ENCODE measurements at places on chromosomes 6 and 20. TPM values are rescaled to one million over a fixed set of nuclear protein-coding genes. Genes with fewer than 3 reads are reported as not detected.

DNA sequence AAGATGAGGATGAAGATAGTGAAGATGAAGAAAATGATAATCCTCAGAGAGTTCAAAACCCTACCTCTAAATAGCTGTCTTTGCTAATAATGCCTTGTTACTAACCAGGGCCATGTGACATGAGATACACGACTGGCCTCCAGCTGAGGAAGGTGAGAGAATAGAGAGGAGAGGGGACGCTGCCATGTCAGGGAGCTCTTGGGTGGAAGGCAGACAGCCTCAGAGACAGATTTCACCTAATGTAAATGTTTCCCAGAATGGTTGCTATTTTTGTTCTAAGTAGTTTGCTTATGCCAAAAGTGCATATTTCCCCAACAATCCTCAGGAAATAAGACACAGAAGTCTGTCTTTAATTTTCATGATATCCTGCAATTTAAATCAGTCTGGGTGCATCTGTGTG is 138.4 kb downstream of the ELOVL4 start:
- no peak for DNase-seq

GRCh38 chr20:19095762-19096161 is 116.7 kb upstream of the SLC24A3 start:
- no peak for DNase-seq

GRCh38 chr6:10355115-10355702 is 59.7 kb downstream of the TFAP2A start:
- no peak for DNase-seq

- no peak for DNase-seq
Observed at GRCh38 chr6:8809662-8810061, 374.3 kb upstream of the SLC35B3 start.

GRCh38 chr20:56573986-56574385 is 40.9 kb downstream of the FAM209B start:
- DNase-seq, result peak; percentile 9

- DNase-seq, result no peak
Observed at GRCh38 chr6:97306544-97307320, 23.7 kb upstream of the MMS22L start.

DNA sequence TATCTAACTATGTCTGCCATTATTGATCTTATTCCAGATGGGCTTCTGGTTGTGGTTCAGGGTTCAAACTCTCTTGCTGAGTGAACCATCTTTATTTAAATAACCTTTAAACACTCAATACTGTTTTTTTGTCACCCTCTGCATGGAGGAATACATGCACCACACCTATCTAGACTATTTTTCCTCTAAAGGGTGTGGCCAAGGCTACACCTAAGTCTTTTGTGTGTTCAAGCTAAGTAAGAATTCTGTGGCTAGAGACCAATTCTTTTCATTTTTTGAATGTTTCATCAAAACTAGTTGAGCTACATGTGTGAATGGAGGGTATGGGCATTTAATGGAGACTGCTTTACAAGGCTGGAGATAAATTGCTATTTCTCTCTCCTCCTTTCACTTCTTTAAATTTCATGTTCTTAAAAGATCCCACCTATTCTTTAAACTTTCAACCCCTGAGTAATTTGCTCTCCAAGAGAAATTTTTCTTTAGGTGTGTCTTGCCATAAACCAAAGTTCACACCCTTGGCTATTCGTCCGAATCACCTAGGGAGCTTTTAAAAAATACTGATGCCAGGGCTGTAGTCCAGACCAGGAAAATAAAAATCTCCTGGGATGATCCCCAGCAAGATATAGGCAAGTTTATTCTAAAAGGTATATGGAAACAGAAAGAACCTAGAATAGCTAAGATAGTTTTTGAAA is 24.8 kb upstream of the MBOAT1 start:
- no peak for DNase-seq

DNA sequence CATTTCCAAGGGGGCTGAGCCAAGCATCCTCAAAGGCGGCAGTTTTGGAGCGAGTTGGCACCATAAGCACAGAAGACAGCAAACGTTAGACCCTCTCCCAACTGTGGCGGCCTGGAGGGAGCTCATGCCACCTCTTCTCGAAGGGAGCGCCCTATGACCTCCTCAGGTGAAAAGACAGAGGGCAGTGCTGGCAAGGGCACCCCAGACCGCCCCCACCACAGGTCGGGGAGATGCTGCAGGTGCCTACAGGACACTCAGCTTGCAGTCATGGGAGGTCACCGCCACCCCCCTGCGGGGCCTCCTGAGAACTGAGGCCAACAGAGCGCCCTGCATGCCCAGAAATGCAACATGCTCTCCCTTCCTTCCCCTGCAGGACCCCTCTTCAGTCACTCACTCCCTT is 45.1 kb upstream of the BHLHE23 start:
- DNase-seq, result peak; percentile 68

DNA sequence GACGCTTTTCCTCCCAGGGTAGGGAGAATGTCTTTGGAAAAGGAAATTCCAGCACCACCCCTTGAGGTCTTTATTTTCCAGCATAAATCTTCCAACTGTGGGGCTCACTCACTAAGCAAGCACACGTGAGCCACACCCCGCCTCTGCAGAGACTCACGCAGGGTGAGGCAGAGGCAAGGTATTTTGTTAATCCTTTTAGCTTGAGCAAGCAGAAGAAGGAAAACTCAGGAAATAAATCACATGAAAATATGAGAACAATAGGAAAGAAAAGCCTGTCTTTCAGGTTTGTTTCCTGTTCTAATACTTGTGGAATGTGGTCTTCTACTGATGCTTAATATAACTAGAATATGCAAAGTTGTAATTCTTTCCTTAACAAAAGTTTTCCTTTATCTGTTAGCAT is 4.1 kb upstream of the PHACTR2 start:
- no peak for DNase-seq

GRCh38 chr6:138540468-138540867 is 41.2 kb upstream of the NHSL1 start:
- DNase-seq, result no peak

DNA sequence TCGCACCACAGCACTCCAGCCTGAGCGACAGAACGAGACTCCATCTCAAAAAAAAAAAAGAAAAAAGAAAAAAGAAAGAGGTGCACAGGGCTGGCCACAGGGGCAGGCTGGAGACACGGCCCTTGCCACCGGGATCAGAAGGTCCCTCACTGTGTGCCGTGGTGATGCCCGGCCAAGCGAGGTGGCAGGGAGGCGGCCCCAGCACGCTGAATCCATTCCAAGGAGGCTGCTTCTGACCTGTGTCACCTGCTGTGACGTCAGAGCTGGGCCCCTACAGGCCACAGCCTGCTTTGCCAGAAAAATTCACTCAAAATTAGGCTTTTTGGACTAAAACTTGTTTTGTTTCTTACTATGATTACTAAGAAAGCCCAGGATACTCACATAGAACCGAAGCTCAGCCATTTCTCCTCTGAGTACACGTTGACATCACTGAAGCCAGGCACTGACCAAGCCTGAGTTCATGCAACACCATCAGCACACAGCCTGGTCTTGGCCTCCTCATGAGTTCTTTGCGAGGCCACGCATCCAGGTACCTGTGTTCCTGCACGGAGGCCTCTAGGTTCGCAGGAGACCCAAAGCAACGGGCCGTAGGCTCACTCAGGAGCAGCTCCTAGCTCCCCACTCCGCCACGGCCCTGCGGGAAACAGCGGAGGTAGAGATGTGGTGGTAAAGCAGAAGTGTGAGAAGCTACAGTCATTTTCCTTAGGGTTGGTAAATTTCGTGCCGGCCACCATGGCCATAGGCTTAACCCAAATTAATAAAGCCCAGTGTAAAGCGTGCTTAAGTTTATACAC is 67.8 kb downstream of the THBS2 start:
- DNase-seq, result no peak

GRCh38 chr6:18147616-18148015 is 7.3 kb downstream of the TPMT start:
- no peak for DNase-seq

GRCh38 chr6:144286503-144287393 is 1.6 kb downstream of the UTRN start:
- peak; percentile 77 for DNase-seq

The ENPP1 gene
- total RNA-seq, result 20.2 TPM

GRCh38 chr6:16933961-16934360 is 167.9 kb upstream of the STMND1 start:
- no peak for DNase-seq

- no peak for DNase-seq
Observed at GRCh38 chr20:49852522-49853080, 40.0 kb downstream of the SLC9A8 start.

DNA sequence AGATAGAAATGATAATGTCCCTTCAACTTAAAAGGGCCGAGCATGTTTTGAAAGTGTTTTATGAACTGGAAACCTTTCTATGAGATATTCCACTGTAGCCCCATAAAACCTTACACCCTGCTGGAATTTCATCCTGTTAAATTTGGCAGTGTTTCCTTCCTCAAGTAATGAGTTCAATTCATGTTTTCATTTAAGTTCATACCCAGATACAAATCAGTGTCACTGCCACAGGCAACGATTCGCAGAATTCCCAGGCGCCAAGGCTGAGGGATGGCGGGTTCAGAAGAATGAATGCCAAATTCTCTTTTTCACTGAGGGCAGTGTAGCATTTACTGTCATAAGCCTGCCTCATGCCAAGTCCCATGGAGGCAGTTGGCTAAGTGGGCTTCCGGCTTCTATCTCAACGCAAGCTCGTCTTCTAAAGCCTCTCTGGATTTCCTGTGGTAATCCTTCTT is 511.8 kb upstream of the ID4 start:
- peak; percentile 51 for DNase-seq

DNA sequence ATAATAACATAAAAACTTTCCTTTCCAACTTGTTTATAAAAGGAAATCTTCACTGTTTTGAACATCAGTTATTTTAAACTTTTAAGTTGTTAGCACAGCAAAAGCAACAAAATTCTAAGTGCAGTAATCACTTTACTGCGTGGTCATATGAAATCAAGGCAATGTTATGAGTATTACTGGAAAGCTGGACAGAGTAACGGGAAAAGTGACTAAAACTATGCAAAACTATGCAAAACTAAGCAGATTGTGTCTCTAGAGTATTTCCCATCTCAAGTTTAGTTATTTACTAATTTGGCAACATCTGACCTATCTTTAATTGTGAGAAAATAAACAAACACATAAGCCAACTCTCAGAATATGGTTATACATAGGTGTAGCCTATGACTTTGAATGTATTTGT is 10.9 kb upstream of the ANKEF1 start:
- DNase-seq, result no peak

DNA sequence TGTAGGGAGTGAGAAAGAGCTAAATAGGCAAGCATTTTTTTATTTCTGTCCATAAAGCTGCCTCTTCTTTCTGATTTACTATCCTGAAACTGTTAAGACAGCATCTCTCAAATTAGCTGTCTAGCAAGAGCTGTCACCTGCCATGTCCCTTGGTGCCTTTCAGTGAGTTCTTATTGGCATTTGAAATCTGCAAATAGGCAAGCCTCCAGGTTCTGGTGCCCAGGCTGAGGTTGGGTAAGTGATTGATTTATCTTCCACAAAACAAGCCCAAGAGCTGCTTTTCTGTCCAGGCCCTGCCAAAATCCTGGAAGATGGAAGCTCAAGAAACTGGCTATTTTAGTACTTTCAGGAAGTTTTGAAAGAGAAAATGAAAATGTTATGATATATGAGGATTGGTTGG is 22.4 kb downstream of the MANEA start:
- no peak for DNase-seq

DNA sequence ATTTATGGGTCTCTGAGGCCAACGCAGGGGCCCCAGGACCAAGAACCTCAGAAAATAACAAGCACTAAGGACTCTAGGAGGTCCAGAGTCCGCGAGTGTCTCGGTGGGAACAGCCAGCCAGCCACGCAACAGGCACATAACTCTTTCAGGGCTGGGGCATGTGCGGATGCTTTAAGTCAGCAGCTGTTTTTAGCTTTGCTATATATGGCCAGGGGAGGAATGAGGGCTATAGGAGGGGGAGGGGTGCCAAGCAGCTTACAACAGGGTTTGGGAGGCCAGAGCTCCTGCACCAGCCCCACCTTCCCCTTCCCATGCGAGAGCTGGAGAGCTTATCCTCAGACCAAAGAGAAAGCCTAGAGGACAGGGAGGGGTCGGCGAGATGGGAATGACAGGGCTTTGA is 6.2 kb downstream of the JPH2 start:
- peak; percentile 84 for DNase-seq

- no peak for DNase-seq
Observed at GRCh38 chr6:145866456-145867396, 52.1 kb upstream of the FBXO30 start.

DNA sequence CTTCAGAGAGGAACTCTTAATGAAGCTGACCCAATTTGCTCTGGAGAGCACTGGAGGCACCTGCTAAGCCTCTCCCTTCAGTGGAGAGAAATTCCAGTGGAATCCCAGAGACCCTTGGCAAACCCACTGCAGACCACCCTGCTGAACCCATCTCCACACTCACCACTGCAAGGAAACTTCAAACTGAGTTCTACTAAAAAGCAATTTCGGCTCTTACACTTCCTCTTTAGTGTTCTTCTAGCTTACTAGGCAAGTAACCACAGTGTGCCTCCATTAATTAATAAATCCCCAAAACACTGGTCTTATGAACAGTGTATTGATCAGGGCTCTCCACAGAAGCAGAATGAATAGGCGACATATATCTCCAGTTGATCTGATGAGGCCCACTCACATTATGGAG is 43.0 kb upstream of the HLA-E start:
- DNase-seq, result no peak

GRCh38 chr6:168692193-168692914 is 251.4 kb downstream of the SMOC2 start:
- DNase-seq, result no peak

DNA sequence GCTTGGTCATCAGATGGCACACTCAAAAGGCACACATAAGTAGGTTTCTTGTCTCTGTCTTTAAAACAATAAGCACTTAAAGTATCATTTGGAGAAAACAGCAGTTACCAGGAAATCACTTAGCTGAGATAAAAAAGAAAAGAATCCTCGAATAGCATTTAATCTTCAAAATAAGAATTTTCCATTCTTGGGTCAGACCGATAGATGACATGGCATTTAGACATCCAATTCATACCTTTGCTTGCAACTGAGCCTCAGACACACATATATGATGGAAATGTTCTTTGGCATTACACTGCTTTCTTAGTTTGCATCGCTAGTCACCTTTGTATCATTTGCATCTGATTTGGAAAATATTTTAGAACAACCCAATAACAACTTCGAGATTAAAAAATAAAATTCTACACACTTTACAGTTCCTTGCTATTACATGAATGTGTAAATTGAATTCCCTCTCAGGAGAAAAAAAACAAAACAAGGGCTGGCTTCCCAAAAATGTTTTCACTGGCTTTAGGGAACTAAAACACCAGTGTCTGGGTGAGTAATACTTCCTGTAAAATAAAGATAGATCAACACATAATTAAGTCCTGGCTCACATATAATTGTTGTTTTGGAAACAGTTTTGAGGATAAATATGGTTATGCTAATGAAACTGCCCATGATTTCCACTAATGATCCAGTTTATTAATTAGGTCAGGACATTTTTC is 1.3 kb upstream of the RNF217 start:
- DNase-seq, result no peak

GRCh38 chr6:117740605-117741004 is 65.3 kb downstream of the NUS1 start:
- DNase-seq, result no peak

GRCh38 chr20:41225091-41225490 is 87.7 kb downstream of the PLCG1 start:
- DNase-seq, result no peak

The C20orf144 gene
- 0.16 TPM for total RNA-seq
